ENCODE measurements at places on chromosomes 7 and 10. TPM values are rescaled to one million over a fixed set of nuclear protein-coding genes. Genes with fewer than 3 reads are reported as not detected.

GRCh38 chr7:30437823-30438574 is 40.6 kb downstream of the NOD1 start:
- no peak for DNase-seq

DNA sequence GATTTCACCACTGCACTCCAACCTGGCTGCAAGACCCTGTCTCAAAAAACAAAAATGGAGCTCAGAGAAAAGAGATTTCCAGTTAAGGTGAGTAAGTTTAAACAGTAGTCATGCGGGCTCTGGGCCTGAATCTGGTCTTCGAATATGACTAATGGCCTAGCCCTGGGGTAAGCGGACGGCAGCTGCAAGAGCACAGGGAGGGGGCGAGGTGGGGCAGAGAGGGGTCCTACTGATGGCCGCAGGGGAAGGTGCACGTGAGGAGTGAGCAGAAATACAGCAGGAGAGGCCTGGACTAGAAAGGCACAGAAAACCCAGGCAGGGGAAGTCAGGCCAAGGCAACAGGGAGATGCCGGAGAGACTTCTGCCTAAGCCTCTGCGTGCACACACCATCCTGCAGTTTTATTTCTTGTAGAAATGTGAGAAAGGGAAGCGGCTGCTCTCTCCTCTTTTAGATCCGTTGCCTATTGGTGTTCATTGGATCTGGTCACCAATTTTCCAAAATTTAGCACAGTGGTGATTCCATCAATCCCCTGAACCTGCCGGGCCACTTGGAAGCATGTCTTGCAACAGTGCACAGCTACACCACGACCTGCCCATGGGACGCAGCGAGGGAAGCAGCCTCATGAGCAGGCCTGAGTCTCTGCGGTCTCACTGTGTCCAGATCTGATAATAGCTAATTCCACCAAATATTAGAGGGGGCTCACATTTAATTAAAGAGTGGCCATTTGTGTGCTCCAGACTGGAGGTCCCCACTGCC is 139.0 kb downstream of the PAXIP1 start:
- no peak for DNase-seq

GRCh38 chr7:149284343-149284742 is 22.3 kb downstream of the ZNF783 start:
- no peak for DNase-seq

DNA sequence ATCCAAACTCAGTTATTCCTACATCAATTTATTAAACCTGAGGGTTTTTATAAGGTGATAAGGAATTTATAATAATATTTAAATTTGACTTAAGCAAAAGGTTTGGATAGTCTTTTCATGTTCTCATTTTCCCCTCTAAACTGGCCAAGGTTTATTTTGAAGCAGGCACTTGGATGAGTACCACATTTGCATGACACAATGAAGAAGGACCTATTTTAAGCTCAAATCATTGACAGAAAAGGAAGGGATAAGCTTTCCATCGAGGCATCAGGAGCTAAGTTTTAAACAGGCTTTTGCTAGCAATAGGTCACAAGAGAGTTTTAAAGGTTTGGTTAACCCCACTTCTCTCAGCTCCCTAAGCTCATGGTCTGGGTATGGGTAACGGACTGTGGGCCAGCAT is 28.7 kb upstream of the FAM13C start:
- no peak for DNase-seq

- DNase-seq = no peak
Observed at GRCh38 chr7:91953618-91954017, 13.0 kb downstream of the AKAP9 start.

DNA sequence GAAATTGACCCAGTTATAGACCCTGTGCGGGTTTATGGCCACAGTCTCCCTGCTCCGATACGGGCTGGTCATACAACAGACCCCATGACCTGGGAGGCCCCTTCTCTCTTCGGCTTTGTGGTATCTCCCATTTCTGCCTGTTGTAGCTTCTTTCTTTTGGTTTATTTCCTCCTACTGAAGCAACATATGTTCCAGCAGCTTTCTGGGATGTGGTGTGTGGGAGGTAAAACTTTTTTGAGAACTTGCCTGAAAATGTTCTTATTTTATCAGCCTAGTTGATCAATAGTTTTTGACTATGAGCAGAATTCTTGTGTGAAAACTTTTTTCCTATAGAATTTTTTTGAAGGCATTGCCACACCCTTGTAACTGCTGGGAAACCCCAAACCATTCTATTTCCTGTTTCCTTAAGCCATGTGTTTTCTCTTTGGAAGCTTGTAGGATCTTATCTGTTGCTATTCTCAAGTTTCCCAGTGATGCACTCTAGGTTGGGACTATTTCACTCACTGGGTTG is 80.0 kb downstream of the DAGLB start:
- peak; percentile 49 for DNase-seq

DNA sequence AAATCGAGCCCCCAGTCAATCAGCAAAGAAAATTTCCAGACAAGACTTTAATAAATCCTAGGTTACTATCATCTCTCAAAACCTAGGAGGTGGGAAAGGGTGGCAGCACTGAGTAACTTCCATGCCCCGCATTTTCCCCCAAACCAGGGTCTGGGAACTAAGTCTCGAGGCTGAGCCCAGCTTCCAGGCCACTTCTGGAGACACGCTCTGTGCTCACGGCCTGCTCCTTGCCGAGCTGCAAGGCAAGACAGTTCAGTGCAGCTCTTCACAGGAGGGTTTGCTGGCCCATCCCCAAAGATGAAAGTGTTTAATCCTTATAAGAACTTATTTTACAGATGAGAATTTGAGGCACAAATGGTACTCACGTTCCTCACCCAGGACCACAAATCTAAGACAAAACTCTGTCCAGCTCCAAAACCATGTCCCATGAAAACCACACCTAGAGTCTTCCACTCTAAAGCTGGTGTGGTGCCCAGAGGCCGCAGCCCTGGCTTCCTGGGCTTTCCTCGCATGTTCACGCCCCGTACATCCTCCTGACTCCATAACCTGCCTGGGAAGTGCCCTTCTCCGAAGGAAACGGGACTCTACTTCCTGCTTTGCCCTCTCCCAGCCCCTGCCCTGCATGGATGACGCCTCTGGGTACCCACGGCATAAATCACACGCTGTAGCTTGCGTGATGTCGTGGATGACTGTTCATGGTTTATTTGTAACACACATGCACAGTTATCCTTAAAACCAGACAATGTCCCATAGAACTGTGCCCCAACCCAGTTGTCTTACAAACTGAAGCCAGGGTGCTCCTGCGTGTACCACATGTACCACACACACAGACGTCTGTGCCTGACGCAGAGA is 201.2 kb downstream of the DIP2C start:
- DNase-seq = no peak

DNA sequence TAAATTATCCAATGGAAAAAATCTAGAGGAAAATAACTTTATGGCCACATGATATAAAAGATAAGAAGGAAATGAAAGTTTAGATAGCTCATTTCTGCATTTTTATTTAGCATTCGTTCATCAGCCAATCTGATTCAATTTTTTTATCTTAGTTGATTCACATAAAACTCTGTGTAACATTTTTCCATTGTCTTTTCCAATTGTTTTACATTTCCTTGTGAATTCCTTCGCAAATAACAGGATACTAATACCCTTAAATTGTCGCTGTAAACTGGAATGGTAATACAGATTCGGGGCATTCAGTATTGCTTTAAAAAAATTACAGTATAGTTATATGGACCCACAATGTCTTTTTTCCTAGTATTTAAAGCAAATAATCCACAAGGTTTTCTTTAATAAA is 136.4 kb downstream of the CUBN start:
- no peak for DNase-seq

DNA sequence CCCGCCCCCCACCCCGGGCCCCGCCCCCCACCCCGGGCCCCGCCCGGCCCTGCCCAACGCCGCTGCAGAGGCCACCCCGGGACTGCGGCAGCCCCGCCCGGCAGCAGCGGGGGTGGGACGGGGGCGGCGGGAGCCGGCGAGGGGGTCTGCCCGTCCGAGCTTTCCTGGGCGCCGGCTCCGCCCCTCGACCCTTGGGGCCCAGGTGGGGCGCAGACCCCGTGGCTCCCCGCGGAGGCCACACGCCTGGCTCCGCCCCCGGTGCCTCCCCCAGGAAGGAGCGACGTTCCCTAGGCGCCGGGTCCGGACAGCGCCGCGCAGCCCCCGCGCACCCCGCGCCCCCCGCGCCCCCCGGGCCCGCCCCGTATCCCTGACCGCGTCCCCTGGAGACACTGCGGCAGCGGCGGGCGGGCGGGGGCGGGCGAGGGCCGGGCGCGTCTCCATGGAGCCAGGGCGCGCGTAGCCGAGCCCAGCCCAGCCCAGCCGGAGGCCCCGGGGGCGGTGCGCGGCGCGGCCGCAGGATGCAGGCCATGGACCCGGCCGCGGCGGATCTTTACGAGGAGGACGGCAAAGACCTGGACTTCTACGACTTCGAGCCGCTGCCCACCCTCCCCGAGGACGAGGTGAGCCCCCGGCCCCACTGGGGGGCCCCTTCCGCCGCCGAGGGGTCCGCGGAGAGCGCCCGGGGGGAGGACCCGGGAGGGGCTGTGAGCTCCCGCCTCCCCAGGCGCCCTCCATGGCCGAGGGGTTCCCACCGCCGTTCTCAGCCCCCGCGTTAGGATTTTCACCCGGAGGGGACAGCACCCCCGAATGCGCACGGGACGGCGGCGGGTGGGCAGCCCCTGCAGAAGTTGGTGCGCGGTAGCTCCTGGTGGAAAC is at the start of gene KNDC1:
KNDC1 (plus strand) TSS at position 270 of the 876 bp plus-strand sequence; CDS start at position 519, 249 bp downstream.
- no peak for DNase-seq

GRCh38 chr10:30738416-30738815 is 108.9 kb upstream of the LYZL2 start:
- no peak for DNase-seq

GRCh38 chr10:133438711-133439273 is 14.4 kb upstream of the SPRN start:
- DNase-seq = peak; percentile 38

GRCh38 chr7:19919261-19920095 is 146.1 kb upstream of the TMEM196 start:
- DNase-seq = no peak

GRCh38 chr7:109044691-109045090 is 475.0 kb downstream of the DNAJB9 start:
- DNase-seq = no peak

- peak; percentile 90 for DNase-seq
Observed at GRCh38 chr7:142535123-142535779, 214.0 kb upstream of the PRSS1 start.

DNA sequence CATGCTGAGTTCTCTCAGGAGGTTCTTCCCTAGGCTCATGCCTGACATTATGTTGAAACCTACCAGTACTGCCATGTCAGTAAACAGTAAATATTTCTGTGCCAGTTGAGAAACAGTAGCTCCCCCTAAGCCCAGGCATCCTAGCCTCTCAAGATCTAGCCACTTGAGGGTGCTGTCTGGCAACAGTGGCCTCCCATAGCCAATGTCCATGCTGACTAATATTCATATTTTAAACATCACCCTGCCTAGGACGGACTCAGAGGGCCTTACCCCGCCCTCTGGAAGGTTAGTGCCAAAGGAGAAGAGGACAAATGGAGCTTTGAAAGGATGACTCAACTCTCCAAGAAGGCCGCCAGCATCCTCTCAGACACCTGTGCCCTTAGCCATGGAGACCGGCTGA is 7.7 kb downstream of the ACSM6 start:
- DNase-seq = peak; percentile 73

GRCh38 chr10:58010073-58010702 is 257.5 kb downstream of the IPMK start:
- DNase-seq = no peak

DNA sequence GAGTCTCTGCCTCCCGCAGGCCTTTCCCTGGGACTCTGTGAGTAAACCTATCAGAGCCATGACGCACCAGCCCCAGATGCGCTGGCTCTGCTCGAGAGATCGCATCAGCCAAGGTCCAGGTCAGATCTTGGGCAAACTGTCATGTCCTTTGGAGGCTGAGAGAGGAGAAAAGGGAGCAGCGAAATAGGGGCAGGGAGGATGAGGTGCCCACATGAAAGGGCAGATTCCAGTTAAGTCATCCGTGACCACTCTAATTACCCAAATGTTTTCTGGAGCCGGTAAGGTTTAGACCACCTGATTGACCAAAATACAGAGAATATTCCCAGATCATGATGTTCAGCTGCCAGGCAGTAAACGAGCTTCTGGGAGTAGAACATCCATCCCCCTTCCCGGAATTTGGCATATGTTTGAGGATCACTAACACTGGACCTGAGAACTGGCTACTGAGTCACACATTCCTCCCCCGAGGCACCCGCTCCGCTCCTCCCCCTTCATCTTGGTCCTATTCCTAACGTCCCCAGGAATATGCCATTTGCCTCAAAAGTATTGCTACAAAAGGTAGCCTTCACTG is 88.0 kb downstream of the FGFR2 start:
- DNase-seq = no peak

GRCh38 chr7:1523208-1523607 is 7.3 kb upstream of the MAFK start:
- no peak for DNase-seq

DNA sequence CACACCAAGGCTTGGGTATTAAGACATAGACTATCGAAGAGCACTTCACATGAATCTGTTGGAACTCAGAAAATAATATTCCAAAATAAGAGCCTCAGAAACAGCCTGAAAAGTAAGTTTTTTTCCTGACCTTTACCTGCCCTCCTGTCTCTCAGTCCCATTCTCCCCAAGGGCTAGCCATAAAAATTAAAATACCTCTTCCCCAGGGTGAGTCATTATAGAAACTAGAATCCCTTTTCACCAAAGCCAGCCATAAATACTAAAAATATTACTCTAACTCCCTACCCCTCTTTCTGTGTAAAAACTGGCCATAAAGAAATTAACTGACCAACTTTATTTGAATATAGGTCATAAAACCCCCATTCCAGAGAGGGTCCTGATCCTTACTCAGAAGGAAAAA is 87.9 kb upstream of the TMEM106B start:
- DNase-seq = no peak

- DNase-seq = no peak
Observed at GRCh38 chr7:116593359-116594075, 68.7 kb downstream of the CAV1 start.

DNA sequence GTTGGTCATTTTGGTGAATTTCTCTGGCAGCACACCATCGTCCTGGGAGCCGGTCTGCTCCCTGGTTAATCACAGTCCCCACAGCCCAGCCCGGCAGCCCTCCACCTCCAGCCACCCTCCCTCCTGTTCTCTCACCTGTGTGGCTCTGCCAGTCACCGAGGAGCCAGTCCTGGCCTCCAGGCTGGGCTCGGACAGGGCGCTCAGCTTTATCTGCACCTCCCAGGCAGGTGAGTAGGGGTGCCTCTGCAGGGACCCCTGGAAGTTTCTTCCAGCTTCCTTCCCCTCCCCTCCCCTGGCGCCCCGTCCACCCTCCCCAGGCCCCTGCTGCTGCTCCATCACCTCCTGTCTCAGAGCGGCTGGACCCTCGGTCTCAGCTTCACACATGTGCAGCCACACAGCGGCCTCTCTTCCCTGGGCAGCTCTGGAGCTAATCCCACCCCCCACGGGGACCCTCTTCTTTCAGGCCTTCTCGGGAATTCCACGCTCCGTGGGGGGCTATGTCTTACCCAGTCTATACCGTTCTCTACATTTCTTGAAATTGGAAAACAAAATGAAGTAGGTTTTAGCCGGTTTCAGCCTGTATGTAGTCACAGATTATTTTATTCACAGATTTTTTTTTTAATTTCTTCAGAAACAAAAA is 213.9 kb upstream of the PPP2R2D start:
- DNase-seq = no peak

HSPA12A gene
- total RNA-seq = 16.6 TPM

SLIT1 gene
- total RNA-seq = not detected

TMEM196 gene
- total RNA-seq = not detected

AGAP9 gene
- total RNA-seq = 2.8 TPM

CNNM1 gene
- total RNA-seq = 3.0 TPM

PRLHR gene
- total RNA-seq = not detected

SRI gene
- total RNA-seq = 133 TPM
